ENCODE measurements at places on chromosomes 7 and 10.

DNA sequence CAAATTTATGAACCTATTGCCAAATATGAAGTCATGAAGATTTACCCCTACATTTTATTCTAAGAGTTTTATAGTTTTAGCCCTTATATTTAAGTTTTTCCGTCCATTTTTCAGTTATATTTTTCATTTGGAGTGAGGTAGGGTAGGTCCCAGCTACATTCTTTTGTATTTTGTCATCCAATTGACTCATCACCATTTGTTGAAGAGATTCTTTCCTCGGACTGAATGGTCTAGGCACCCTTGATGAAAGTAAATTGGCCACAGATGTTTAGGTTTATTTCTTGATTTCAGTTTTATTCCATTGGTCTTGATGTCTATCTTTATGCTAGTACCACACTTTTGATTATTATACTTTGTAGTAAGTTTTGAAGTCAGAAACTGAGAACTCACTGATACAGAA is 22.7 kb downstream of the CYP2C19 start:
- no peak for DNase-seq

DNA sequence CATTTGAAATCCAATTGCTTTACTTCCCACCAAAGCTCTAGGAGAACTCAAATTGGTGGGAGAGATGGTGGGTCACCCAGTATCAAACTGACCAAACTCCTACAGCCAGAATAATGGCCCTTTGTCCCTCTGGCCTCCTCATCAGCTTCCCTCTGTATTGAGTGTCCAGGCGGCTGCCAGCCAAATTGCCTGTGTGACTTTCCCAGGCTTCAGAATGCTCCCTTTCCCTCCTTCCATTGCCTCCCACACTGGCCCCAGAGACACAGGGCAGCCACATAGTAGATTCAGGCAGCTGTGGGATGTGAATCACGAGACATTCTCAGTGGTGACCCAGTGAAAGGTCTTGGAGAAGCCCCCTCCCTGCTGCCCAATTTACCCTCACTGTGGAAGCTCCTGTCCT is 12.7 kb upstream of the VDAC2 start:
- DNase-seq = no peak

DNA sequence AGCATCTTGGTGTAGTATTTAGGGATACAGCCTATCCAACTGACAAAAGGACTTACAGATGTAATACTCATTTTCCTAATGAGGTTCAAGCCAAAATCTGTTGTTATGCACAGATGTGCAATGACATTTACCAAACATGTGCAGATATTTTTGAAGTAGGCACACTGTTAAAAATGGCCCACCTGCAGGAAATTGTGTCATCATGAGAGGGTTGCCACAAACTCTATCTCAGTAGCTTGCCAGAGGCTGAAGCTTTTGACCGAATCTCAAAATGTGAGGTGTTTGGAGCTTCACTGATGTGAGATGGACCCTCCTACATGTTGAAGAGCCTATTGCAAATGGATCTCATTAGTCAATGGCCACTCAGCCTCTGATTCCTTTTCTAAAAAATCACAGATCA is 89.7 kb upstream of the CSTF2T start:
- DNase-seq = no peak

GRCh38 chr7:47361746-47362215 is 220.1 kb downstream of the TNS3 start:
- DNase-seq = no peak

DNA sequence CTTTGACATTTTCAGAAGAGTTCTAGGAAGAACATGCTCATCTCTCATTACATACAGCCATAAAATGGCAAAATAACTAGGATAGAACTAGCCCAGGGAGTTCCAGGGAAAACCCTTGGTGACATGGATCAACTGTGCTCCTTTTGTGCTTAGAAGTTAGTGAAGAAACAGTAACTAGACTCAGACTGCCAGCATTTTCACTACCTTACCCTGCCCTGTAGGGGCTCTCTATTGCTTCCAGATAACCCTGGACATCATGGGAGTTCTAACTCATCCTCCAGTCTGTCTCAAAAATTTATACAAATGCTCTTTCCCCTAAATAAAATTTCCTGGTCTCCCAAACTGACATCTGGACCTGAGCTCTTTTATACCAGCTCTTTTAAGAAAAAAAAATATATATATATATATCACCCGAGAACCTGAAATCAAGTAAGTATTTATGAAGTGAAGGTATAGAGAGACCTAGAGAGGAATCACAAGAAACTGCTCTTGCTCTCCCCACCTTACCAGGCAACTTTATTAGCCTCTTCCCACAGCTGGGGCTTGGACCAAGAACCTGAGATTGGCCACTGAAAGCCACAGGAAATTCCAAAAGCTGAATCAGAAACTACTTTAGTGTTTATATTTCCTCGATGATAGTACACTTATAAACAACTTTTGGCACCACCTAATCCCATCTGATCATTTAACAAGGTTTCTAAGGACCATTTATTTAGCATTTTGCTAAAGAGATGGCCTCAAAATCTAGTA is 101.4 kb downstream of the RELN start:
- peak; percentile 2 for DNase-seq

GRCh38 chr7:156234666-156235494 is 405.7 kb upstream of the RNF32 start:
- no peak for DNase-seq

- no peak for DNase-seq
Measured at GRCh38 chr7:44227911-44228310, 27.1 kb downstream of the YKT6 start.

DNA sequence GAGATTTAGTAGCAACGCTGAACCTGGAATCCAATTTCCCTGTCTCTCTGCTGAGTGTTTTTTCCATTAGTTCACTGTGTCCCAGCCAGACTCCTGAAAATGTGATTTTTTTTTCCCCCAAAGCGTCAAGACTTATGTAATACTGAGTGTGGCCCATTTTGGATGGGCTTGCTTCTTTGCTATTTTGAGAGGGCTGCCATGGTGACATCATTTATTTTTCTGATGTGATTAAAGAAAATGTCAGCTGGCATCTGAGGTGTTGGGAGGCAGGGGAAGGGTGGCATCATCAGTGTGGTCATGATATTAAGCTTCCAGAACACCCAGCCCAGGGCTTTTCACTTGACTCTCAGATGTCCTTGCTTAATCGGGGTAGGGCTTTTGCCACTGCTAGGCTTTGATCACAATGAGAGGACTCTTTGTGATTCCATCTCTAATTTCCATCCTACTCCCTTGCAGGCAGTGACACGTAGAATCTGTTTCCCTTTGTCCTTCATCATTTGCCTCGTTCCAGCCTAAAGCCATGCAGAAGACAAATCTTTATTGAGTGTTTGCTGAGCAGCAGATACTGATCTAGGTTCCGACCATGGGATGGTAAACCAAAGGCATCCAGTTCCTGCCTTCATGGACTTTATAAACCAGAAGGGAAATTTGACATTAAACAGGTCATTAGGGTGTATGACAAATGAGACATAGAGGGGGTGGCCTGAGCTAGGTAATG is 7.4 kb downstream of the ZNF365 start:
- no peak for DNase-seq

DNA sequence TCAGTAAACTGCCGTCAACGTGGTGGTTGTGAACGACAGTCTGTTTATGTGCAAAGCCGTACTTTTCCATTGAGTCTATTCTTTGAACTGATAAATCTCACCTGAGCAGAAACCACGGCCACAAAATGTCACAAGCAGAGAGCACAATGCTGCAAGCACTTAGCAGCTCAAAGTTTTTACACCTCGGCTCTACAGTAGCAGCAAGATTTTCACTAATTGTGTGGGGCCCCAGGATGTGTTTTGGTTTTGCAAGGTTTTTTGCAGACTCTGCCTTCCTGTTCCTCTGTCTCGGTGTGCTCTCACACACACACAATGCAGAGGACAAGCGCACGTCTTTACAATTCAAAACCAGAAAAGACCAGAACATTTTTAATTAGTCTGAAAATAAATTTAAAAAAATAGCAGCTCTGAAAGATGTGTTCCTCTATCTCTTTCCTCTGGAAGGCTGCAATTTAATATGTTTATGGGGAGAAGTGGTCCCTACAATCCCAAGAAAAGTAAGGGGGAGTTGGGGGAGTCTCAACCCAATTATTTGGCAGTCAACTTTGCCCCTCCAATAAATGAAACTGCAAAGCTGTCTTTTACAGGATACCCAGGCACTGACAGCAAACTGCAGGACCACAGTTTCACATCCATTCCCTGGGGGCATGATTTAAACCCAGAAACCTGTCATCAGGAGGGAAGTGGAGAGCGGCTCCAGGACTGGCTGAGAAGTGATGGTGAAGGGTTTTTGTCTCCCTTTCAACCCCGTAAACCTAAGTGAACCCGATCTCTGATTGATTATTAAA is 73.8 kb upstream of the SFMBT2 start:
- no peak for DNase-seq

DNA sequence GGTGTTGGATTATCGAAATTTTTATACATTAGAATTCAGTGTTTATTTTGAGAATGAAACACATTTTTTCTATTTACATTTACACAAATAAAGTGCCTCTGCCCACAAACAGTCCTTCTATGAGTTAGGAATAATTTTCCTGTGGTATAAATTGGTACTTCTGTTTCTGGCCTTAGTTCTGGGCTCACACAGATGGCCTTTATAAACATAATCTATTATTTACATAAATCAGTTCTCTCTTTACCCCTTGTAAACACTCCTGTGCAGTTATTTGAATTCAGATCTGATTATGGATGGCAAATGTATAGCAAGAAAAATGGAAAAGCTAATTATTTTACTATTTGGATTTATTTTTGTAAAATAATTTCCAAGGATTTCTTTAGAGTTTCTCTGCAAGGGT is 143.2 kb downstream of the PRKG1 start:
- DNase-seq = no peak

DNA sequence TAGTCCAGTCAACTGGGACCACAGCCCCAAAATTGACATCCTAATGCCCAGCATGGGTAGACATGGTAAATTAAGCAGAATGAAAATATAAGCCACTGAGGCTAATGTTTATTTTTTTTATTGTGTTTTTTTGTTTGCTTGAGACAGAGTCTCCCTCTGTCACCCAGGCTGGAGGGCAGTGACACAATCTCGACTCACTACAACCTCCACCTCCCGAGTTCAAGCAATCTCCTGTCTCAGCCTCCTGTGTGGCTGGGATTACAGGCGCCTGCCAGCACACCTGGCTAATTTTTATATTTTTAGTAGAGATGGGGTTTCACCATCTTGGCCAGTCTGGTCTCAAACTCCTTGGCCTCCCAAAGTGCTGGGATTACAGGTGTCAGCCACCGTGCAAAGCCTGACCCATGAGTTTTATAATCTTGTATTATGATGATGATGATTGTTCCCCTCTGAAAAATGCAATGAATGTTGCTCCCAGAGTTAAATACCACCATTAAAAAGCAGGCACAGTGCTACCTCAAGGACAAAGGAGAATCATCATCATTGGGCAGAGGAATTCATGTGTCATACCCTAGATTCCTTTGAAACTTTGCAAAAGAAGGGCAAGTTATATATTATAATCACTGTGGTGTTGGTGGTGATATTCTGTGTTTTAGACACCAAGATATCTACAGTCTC is 228.0 kb downstream of the PARD3 start:
- DNase-seq = no peak

DNA sequence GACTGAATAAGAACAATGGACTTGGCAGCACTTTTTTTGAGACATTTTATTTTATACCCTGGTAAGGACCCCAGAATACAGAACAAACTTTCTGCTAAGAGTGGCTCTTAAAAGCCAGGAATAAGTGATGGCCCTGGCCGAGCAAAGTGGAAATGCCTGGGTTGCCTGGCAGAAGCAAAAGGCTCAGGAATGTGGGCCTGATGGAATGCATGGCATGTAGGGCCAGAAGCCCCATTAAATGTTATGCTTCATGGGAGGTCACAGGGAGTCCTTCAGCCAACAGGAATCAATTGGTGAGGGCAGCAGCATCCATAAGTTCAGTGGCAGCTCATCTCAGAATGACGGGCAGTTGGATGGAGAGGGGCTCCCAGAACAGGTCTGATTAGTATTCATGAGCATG is 301.5 kb upstream of the CACNA2D1 start:
- no peak for DNase-seq

DNA sequence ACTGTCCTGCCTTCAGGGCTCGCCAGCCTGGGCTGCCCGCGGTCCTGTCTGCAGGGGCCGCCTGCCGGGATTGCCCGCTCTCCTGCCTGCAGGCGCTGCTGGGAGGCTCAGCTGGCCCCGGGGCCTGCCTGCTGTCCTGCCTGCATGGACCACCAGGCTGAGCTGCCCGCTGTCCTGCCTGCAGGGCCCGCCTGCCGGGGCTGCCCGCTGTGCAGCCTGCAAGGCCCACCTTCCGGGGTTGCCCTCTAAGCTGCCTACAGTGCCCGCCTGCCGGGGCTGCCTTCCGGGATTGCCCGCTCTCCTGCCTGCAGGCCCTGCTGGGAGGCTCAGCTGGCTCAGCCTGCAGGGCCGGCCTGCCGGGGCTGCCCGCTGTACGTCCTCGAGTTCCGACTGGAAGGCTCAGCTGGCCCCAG is 164.4 kb downstream of the GLRX3 start:
- DNase-seq = peak; percentile 66

GRCh38 chr10:22324893-22325271 is 4.0 kb downstream of the BMI1 start:
- DNase-seq = peak; percentile 65

GRCh38 chr10:49300140-49300974 is 1.4 kb downstream of the C10orf71 start:
- DNase-seq = peak; percentile 91

DNA sequence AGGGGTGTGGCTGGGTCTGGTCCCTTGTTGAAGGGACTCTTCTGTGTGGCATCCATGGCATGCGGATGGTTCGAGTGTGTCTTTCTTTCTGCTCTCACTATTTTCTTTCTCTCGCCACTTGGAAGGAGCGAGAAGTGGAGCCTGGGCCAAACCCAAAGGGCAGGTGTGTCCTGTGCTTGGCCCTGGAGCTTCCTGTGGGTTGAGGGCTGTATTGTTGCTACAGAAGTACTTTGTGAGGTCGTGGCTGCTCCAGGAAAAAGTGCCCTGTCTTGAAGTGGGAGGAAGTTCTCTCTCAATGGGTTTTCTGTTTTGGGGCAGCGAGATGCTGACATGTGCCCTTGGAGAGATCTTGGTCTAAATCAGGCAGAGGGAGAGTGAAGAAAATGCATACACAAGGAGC is 72.0 kb downstream of the DOCK1 start:
- DNase-seq = no peak

Data from OCI-M1 (cell line).